GM13977 (cell line): ENCODE measurements at places on chromosomes 16 and 17.

- no peak for DNase-seq
These were observed 27.5 kb downstream of the TOM1L2 start for GRCh38 chr17:17944743-17945142.

GRCh38 chr17:44000141-44000860, 4.1 kb upstream of the NAGS start:
- no peak for DNase-seq

DNA sequence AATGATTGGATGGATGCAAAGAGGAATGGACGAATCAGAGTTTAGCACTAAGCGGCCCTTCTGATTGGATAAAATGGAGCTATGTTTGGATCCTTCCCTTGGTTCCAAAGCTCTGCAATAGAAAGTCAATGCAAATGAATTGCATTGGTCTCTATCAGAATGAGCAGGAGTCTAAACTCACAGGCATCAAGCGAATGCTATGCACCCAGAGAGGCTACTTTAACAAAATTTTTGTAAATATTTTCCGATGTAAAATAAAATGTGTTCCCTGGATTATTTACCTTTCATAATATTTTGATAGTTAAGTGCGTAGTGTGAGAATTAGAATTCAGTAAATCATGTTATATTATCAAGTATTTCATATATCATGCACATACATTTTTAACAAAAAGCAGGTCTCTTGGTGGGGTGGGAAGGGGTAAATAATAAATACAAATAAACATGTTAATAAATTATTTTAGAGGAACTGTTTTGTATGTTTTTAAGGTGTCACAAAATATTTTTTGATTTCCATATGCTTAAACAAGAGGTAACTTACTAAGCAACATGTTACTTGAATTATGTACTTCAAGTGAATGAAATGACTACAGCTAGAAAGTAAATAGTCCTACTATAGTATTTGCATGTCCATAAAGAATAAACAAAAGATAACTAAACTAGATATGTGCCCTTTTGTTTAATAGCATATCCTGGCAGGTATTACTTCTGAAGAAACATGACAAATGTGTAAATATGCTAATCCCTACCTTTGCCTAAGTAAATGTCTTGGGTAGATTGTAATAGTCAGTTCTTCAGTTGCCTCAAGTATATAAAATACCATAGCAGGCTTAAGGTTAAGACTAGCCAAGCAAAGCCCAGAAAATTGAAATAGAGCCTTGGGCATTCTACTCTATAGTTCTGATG, 4.4 kb upstream of the UNK start:
- DNase-seq: no peak

DNA sequence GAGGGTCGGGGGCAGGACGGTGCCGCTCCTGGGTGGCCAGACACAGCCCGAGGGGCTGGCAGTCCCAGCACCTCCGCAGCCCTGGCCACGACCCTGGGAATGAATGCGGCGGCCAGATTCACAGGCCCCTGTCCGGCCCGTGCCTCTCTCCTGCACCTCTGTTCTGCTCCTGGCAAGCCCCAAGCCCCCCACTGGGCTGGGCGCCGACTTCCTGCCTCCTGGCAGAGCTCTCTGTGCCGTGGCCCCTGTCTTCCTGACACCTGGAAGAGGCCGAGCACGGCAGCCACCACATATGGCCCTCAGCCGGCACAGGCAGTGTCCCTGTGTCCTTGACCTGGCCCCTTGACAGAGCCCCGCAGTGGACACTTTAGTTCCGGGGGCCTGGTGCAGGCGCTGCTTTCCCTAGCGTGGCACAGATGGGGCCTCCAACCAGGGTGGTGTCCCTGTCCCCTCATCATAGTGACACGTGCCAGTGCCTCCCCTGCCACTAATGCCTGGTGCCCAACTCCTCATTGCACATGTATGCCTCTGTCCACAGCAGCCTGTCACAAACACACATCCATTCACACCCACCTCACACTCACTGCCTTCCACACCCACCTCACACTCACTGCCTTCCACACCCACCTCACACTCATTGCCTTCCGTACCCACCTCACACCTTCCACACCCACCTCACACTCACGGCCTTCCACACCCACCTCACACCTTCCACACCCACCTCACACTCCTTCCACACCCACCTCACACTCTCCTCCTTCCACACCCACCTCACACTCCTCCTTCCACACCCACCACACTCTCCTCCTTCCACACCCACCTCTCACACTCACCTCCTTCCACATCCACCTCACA, 110.6 kb upstream of the PLCG2 start:
- DNase-seq: no peak

DNA sequence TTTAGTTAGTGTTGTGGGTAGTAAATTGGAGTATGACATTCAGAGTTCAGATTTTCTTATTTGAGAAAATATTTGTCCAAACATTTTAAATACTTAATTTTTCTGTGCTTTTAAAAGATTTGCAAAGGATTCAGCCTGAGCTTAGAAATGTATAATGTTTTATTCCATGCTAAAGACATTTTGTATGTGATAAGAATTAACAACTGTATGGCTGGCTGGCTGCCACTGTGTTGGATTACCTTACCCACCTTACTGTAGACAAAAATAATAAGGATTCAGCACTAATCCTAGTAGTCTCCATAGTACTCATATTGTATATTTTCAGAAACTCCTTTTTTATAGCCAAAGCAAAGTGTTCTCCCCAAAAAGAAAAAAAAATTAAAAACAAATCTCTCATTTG, 74.8 kb downstream of the TANC2 start:
- DNase-seq: no peak

DNA sequence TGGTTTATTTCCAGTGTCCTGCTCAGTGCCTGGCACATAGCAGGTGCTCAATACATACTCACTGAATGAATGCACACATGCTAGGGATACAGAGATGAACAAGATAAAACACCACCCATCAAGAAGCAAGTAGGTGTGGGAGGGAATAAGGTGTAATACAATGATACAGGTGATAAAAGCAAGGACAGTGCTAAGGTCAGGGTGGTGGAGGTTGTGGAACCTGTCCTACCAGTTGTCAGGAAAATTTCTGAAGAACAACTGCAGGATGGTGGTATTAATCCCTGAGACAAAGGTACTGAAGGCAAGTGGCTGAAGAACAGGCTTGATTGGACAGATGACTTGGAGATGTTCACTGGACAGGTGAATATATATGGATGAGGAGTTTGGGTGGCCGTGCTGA, 1.8 kb downstream of the KNOP1 start:
- DNase-seq: no peak

DNA sequence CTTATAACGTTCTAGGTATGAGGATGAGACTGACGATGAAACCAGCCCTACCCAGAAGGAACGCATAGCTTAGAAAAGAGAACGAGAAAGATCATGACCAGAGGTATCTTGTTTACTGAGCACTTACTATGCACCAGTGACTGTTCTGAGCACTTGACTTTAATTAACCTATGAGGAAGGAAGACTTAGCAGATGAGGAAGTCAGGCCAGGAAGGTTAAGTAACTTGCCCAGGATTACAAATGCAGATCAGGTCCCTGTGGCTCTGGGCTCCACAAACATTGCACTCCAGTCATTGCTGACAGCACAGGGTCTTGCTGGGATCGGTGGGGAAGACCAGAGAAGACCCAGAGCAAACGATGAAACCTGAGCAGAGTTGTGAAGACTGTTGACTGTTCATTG, 7.1 kb downstream of the KRT13 start:
- DNase-seq: no peak

GRCh38 chr16:49504023-49504364, 130.4 kb downstream of the C16orf78 start:
- no peak for DNase-seq
